ENCODE measurements at places on chromosomes 3 and 15.

DNA sequence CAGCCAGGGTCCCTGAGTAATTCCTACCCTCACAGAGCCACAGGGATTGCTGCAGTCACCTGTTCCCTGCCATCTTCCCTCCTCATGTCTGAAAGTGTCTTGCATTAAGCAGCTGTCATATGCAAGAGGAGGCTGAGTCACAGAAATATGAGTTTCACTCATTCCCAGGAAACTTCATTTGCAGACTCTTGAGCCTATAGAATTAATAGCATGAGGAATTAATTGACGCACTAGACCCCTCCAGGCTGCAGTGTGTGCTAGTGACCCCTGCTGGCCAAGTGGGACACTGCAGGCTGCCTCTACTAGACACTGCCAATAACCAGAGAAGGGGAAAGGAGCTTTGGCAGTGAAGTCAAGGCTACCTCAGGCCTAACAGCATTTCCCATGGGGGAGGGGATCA, 50.6 kb upstream of the SLC6A1 start:
- no peak for DNase-seq

DNA sequence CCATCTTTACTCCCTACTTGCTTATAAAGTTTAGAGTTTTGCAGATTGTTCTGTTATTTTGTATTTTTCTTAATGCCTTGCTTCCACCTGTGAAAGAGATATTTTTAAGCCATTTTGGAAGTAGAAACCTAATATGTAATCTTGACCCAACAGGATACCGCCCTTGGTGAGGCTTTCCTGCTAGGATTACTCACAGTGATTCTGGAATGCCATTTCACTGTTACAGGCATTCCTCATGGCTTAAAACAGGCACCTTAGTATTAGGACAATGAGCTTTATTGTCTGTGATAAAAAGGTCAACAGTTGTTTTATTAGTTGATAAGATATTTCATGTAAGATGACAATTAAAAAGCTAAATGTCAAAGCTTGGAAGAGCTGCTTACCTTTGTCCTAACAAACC, 58.2 kb downstream of the PHLDB2 start:
- DNase-seq, result no peak

- no peak for DNase-seq
Measured at GRCh38 chr15:68666812-68667450, 88.1 kb downstream of the CORO2B start.

DNA sequence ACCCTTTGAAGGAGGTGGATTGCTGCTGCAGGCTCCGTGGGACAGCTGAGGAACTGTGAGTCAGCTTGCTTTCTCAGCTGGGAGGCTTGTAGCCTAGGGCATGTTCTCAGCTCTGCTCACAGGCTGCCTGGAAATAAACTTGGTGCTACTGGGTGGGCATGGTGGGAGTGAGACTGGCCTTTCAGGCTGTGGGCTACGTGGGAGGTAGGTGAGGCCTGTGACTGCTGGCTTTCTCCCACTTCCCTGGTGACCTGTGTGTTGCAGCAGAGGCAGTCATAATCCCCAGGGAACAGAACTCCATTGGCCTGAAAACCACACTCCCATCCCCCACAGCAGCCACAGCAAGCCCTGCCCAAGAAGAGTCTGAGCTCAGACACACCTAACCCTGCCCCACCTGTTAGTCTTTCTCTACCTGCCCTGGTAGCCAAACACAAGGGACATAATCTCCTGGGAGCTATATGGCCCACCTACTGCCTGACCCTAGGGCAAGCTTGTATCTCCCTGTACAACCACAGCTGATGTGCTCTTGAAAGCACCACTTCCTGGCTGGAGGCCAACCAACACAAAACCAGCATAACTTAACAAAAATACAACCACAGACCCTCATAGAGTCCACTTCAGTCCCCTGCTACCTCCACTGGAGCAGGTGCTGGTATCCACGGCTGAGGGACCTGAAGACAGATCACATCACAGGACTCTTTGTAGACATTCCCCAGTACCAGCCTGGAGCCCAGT, 236.5 kb downstream of the SQOR start:
- no peak for DNase-seq

DNA sequence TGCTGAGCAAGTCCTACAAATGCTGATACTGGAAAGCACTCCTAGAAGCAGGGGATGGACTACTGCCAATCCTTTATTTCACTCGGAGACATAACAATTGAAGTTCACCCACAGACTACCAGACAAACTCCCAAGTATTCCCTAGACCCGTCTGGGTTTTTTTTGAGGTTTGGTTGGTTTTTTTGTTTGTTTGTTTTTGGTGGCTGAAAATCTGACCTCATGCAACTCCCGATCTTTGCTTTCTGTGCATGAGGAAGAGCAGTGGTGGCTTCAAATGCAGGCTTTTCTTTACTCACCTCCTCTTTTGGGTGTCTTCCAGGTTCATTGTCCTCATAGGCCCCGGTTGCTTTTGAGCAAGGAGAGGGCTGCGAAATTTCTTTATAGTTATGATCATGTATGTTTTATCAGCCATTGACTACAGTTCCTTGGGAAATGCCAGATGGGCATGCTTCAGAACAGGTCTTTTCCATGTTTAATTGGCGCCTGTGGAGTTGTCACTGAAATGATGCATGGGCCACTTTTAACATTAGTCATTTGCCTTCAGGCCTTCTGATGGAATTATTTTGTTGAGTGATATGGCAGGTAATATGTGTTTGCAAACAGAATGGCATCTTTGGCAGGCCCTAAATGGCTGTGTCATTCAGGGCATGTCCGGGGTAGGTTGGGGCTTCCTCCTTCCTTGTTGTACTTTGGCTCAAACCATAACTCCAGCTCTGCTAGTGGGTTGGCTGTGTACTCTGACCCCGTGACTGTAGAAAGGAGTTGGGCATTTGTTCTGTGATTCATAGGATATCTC, 81.3 kb upstream of the ZBED2 start:
- DNase-seq, result no peak

GRCh38 chr3:39849992-39850715, 40.7 kb downstream of the MYRIP start:
- no peak for DNase-seq

DNA sequence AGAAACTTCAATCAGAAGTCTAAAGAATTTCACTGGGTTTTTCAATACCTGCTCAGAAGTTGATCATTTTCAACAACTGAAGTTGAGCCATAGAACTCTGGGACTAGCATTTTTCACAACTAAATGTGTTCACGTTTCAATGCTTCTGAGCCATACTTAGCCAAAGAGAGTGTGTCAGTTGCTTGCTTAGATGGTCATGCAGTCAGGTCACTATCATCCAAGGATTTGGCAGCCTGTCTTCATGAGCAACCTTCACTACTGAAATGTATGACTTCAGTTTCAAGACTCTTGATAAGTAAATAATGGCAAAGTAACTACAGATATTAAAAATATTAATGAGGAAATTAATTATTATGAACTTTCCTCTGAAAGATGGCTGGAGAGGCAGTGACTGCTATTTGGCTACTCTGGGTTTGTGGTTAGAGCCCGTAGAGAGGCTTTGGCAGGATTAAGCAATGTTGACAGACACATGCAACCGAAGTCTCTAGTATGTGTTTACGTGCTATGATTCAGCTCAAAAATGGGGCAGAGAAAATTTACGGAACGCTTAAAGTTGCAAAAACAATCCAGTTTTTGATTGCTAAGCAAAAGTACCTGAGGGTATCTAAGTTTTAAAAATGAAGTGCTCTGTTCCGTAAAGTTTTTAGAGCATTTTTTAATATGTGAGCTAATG, 133.8 kb downstream of the GMNC start:
- no peak for DNase-seq

- no peak for DNase-seq
Measured at GRCh38 chr15:48993380-48993779, 29.7 kb upstream of the SHC4 start.

- DNase-seq, result no peak
Measured at GRCh38 chr15:85955501-85956391, 123.9 kb upstream of the AGBL1 start.

DNA sequence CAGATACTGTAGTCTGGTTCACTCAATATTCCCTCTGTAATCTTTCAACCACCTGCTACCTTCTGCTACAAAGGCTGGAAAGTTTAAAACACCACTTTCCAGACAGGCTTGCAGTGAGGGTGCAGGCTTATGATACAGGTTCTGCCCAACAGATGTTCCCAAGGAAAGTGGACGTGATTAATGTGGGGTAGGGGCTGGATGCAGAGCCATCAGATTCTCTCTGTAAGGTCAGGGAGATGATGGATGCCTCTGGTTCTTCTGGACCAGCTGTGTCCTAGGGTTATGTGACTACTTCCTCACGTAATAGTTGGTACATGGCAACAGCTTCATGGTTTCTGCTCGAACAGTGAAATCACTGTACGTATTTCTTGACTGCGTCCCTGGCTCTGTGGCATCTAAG, 11.1 kb downstream of the GPR176 start:
- DNase-seq, result no peak

GRCh38 chr3:82875401-82875800, 1114.0 kb upstream of the GBE1 start:
- no peak for DNase-seq

DNA sequence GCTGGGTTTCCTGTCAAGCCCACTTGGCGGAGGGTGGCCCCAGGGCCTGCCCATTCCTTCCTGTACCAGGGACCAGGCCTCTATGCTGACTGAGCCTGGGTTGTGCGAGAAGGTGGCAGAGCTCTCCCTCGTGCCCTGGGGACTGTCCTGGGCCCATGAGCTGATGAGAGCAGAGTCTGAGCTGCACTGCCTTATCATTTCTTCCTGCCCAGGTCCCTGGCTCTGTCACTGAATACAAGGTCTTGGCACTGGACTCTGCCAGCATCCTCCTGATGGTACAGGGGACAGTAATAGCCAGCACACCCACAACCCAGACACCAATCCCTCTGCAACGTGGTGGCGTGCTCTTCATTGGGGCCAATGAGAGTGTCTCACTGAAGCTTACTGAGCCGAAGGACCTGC, 7.5 kb downstream of the MPI start:
- DNase-seq, result no peak

- no peak for DNase-seq
Measured at GRCh38 chr15:89070197-89071124, 17.8 kb upstream of the ABHD2 start.

- DNase-seq, result no peak
Measured at GRCh38 chr3:71859123-71859519, 74.2 kb upstream of the PROK2 start.

GRCh38 chr3:148975696-148976095, 15.6 kb upstream of the GYG1 start:
- no peak for DNase-seq

DNA sequence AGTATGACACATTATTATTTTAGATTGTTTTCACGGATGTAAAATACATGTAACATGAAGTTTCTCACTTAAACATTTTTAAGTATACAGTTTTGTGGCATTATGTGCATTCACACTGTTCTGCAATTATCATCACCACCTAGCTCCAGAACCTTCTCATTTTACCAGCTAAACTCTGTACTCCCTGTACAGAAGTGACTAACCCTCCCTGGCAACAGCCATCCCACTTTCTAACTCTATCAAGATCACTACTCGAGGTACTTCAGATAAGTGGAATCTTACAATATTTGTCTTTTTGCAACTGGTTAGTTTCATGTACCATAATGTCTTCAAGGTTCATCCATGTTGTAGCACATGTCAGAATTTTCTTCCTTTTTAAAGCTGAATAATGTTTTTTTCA, 116.3 kb upstream of the IGF1R start:
- DNase-seq, result no peak

DNA sequence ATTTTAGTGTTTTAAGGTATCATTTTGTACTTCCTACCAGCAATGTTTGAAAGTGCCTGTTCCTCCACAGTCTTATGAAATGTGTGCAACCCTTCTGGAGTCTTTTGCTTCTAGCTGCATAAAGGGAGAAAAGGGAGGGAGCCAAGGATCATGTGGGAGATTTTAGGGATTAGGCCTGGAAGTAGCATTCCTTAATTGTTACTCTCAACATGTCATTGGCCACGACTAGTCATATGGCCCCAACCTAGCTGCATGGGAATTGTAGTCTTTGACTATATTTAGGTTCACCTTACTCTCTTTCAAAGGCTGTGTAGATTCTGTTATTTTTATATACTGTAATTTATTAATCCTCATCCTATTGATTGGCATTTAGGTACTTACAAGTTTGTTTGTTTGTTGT, 14.9 kb downstream of the CRTAP start:
- no peak for DNase-seq

DNA sequence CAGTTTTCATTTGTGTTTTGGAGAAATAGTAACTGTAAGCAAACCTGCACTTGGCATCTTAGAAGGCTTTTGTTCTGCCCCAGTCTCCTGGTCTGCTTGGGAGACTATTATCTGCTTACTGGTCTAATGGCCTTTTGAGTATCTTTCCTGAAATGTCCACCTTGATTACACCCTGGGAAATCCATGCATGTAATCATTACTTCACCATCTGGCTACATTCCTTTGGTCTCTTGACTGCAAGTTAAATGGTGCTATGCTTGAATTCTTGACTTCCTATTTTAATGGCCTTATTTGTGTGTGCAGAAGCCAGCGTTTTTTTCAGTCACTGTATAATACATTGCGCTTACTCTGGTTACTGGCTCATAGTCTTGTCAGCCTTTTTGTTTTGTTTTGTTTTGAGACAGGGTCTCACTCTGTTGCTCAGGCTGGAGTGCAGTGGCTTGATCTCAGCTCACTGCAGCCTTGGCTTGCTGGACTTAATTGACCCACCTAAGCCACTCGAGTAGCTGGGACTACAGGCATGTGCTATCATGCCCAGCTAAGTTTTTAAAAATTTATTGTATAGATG, 30.0 kb downstream of the CHD2 start:
- no peak for DNase-seq

DNA sequence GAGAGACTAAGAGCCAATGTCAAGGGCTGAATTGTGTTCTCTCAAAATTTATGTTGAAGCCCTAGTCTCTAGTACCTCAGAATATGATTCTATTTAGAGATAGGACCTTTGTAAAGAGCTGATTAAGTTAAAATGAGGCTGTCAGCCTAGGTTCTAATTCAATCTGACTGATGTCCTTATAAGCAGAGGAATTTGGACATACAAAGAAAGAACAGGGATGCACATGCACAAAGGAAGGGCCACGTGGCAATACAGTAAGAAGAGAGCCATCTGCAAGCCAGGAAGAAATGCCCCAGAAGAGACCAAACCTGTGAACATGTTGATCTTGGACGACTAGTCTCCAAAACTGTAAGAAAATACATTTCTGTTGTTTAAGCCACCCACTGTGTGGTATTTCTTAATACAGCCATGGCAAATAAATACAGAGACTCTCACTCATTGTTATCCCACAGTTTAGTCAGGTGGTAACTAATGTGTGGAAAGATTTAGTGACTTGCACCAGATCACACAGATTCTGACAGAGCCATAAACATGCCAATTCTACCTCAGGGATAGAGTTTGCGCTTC, 652.2 kb downstream of the NAALADL2 start:
- DNase-seq, result no peak

- DNase-seq, result no peak
Measured at GRCh38 chr3:33732394-33732793, 14.3 kb upstream of the CLASP2 start.

DNA sequence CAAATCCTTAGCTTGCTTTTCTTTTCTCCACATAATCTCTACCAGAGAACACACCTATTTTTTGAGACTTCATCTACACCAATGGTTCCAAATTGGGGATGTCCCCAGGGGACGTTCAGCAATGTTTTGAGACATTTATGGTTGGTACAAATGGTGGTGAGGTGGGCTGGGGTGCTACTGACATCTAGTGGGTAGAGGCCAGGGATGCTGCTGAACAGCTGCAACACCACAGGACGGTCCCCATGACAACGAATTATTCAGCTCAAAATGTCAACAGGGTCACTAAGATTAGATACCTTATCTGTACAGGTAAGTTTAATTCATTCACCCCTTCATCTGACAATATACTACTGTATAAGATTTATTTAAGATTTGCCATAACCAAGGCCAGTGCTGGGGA, 14.4 kb downstream of the GK5 start:
- no peak for DNase-seq
